Neural crest cell (in vitro differentiated cells): ENCODE measurements at places on chromosomes 2 and 18. TPM values are rescaled to one million over a fixed set of nuclear protein-coding genes. Genes with fewer than 3 reads are reported as not detected.

Gene LIPG
- total RNA-seq = 28.4 and 32.4 TPM in 2 replicates

Gene SFT2D3
- total RNA-seq = 18.8 TPM in 2 replicates

Gene MYO1B
- 107 and 116 TPM in 2 replicates for total RNA-seq

Gene CFAP210
- 1.0 and 2.3 TPM in 2 replicates for total RNA-seq

Gene OR6B2
- not detected in 2 replicates for total RNA-seq

Gene CTNNA2
- total RNA-seq = 2.6 and 2.9 TPM in 2 replicates

Gene SPDYA
- 1.1 and 1.3 TPM in 2 replicates for total RNA-seq

Gene STPG4
- 0.26 and 0.34 TPM in 2 replicates for total RNA-seq

Gene FAM228A
- total RNA-seq = 0.39 and 0.51 TPM in 2 replicates

Gene APLF
- 6.9 and 7.3 TPM in 2 replicates for total RNA-seq

Gene RTTN
- total RNA-seq = 31.7 and 34.8 TPM in 2 replicates

GRCh38 chr18:79962311-79962710 is 2.1 kb upstream of the HSBP1L1 start:
- peaks cover 27% of the 10 kb centered on the region for H3K4me1 ChIP-seq
- H3K36me3 ChIP-seq = peaks cover 2% of the 10 kb centered on the region

- H3K27ac ChIP-seq = peak overlapping the region; percentile 96
- H3K36me3 ChIP-seq = no peaks in the 10 kb centered on the region
- peaks cover 55% of the 10 kb centered on the region for H3K4me1 ChIP-seq
Observed at GRCh38 chr2:16091576-16092282, 151.4 kb downstream of the MYCN start.

DNA sequence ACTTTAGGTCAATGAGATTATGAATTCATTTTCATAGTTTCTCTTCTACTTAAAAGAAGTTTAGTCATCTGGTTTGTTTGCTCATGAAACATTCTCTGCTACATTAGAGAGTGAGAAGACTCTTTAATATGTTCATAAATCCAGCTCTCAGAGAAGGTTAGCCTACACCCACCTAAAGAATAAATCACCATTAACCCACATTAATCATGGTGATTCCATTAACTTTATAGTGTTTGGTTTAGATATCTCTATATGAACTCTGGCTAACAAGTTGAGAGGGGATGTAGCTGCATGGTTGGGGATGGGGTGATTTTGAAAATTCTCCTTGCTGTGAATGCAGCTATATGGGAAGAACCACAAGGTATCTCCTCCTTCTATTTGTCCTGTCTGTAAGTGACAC is 10.7 kb downstream of the TFPI start:
- peaks cover 15% of the 10 kb centered on the region for H3K4me1 ChIP-seq
- no peak for DNase-seq
- no peak overlapping the region for H3K27ac ChIP-seq
- H3K27me3 ChIP-seq = no peaks in the 10 kb centered on the region
- H3K4me3 ChIP-seq = no peak overlapping the region

DNA sequence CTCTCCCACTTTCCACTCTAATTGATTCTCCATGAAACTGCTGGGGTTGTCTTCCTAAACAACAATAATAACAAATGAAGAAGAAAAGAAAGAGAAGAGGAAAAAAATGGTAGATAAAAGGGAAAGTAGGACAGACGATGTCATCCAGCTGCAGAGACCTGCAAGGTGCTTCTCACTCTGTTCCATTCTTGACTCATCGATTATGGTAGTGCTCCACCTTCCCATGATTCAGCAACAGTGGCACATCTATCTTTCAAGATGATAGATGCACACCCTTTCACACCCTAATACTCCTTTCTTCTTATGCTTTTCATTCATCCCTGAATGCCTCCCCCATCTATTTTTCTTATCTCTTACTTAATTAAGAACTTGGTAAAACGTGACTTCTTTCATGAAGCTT is 610.2 kb downstream of the NR4A2 start:
- DNase-seq = no peak
- no peak overlapping the region for H3K4me3 ChIP-seq
- H3K27ac ChIP-seq = no peak overlapping the region
- no peaks in the 10 kb centered on the region for H3K27me3 ChIP-seq
- H3K4me1 ChIP-seq = peaks cover 8% of the 10 kb centered on the region
- H3K36me3 ChIP-seq = no peaks in the 10 kb centered on the region

GRCh38 chr2:181124497-181124896 is 144.1 kb downstream of the UBE2E3 start:
- DNase-seq = no peak
- H3K4me3 ChIP-seq = no peak overlapping the region
- peaks cover 14% of the 10 kb centered on the region for H3K4me1 ChIP-seq
- no peaks in the 10 kb centered on the region for H3K27me3 ChIP-seq
- no peak overlapping the region for H3K27ac ChIP-seq
- no peaks in the 10 kb centered on the region for H3K36me3 ChIP-seq

GRCh38 chr2:178404368-178404767 is 46.6 kb downstream of the PRKRA start:
- no peaks in the 10 kb centered on the region for H3K4me1 ChIP-seq
- DNase-seq = no peak
- no peaks in the 10 kb centered on the region for H3K36me3 ChIP-seq
- no peak overlapping the region for H3K27ac ChIP-seq
- H3K4me3 ChIP-seq = no peak overlapping the region
- no peaks in the 10 kb centered on the region for H3K27me3 ChIP-seq

DNA sequence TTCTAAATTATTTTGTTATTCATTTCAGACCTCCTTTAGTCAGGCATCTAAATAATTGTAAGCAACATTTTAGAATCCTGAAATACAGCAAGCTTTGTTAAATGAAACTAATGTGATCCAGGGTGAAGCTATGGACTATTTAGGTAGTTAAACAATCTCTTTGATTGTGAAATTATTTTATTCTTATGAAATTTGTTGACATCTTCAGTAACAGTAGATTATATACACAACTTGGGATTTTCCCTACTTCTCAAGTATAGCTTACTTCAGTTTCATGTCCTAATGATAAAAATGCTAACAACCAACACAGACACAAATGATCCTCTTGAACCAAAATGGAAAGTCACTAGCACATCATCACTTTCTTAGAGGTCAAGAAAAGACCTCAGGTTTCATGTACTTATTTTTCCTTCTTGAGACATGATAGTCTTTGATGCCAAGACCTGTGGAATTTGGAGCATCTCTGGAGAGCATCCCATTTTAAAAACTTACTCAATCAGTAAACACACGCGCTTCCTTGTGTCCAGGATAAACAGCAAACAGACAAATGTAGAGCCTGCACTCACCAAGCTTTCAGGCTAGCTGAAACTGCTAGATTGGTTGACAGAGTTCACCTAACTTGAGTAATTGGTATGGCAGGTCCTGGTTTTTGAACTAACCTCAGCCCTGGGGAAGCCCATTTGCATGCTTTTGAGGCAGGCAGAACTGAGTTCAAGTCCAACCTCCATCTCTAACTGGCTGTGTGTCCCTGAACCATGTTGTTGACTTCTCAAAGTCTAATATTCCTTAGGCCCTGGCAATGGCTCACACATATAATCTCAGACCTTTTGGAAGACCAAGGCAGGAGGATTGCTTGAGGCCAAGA is 47.8 kb downstream of the KCTD18 start:
- no peaks in the 10 kb centered on the region for H3K27me3 ChIP-seq
- no peak overlapping the region for H3K27ac ChIP-seq
- no peak overlapping the region for H3K4me3 ChIP-seq
- no peaks in the 10 kb centered on the region for H3K36me3 ChIP-seq
- no peak for DNase-seq

DNA sequence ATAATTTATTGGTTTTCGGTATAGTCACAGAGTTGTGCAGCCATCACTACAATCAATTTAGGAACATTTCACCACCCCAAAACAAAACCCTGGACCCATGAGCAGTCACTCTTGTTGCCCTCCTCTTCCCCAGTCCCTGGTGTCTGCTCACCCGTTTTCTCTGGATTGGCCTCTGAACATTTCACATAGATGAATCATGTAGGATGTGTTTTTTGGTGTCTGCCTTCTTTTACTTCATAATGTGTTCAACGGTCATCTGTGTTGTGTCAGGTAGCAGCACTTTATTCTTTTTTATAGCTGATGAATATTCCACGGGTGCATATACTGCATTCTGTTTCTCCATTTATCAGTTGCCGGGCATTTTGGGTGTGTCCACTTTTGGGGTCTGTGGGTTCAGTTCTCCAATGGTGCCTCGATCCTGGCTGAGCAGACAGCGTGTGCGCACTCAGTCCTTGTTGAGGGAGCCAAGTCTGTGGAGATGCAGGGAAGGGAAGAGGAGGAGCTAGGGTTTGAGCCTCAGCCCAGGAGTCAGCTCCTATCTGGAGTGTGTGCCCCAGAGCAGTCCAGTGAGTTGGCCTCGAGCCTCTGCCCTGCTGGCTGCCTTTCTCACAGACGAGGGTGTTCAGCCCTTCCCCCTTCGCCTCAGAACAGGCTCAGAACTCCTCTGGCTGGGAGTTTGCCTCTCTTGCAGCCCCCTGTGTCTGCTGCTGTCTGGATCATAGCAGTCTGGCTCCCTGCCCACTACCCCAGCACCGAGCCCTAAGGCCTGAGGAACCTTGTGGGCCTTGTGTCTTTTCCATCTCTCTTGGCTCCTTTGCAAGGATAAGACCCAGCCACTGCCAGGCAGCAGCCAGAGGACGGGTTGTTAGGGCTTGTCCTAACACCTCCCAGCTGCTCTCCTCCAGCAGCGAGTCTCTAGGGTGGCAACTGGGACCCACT is 18.0 kb downstream of the C2orf74 start:
- H3K36me3 ChIP-seq = peaks cover 25% of the 10 kb centered on the region
- peak overlapping the region; percentile 80 for H3K27ac ChIP-seq
- H3K4me3 ChIP-seq = peak overlapping the region; percentile 81
- peaks cover 2% of the 10 kb centered on the region for H3K27me3 ChIP-seq
- peaks cover 57% of the 10 kb centered on the region for H3K4me1 ChIP-seq
- DNase-seq = no peak

DNA sequence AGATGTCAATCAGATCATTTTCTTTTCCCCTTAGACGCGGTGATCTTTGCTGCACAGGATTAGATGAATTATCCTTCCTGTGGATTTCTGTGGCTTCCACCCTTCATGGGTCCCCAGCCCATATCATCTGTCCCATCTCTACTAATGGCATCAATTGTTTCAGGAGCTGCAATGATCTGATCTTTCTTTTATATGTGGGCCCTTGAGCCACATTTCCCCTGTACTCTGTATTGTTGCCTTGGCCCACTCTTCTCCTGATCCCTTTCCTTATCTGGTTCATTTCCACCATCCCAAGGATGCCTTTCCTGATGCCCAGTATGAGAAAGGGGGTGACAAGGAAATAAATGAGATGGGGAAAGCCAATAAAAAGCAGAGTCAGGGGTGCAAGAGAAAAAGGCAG is 24.7 kb downstream of the SP140 start:
- DNase-seq = no peak
- no peaks in the 10 kb centered on the region for H3K36me3 ChIP-seq
- no peak overlapping the region for H3K4me3 ChIP-seq

GRCh38 chr2:233124421-233125080 is 64.4 kb downstream of the INPP5D start:
- no peaks in the 10 kb centered on the region for H3K36me3 ChIP-seq
- no peak for DNase-seq
- no peaks in the 10 kb centered on the region for H3K4me1 ChIP-seq
- H3K27ac ChIP-seq = no peak overlapping the region
- H3K4me3 ChIP-seq = no peak overlapping the region
- H3K27me3 ChIP-seq = peaks cover 4% of the 10 kb centered on the region

- H3K27ac ChIP-seq = no peak overlapping the region
- no peak for DNase-seq
- H3K27me3 ChIP-seq = no peaks in the 10 kb centered on the region
- H3K4me3 ChIP-seq = no peak overlapping the region
- peaks cover 10% of the 10 kb centered on the region for H3K4me1 ChIP-seq
- H3K36me3 ChIP-seq = no peaks in the 10 kb centered on the region
Observed at GRCh38 chr2:38384338-38384737, 7.3 kb upstream of the ATL2 start.

- no peak for DNase-seq
- no peaks in the 10 kb centered on the region for H3K27me3 ChIP-seq
- no peak overlapping the region for H3K27ac ChIP-seq
Observed at GRCh38 chr2:55017880-55018279, 32.4 kb downstream of the RTN4 start.

- peaks cover 5% of the 10 kb centered on the region for H3K4me1 ChIP-seq
- DNase-seq = no peak
- no peaks in the 10 kb centered on the region for H3K27me3 ChIP-seq
- peaks cover 12% of the 10 kb centered on the region for H3K36me3 ChIP-seq
- H3K27ac ChIP-seq = no peak overlapping the region
- no peak overlapping the region for H3K4me3 ChIP-seq
Observed at GRCh38 chr18:45046228-45046627, 365.5 kb downstream of the SETBP1 start.

DNA sequence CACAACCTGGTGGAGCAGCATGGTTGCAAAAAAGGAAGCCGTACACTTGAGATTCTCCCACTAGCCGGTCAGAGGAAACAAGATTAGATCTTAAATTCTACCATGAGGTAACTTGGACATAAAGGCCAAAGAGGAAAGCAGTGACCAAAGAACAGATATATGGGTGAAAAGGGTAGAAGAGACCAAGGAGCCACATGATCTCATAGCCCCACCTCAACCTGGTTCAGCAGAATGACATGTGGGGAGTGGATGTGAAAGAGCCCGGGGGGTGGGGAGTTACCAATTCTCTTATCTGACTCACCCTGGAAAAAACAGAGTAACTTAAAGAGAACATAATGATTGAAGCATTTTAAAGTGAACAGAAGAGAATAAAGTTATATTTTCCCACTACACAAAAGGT is 683.0 kb downstream of the DSC3 start:
- H3K27ac ChIP-seq = no peak overlapping the region
- no peaks in the 10 kb centered on the region for H3K36me3 ChIP-seq
- DNase-seq = no peak
- no peaks in the 10 kb centered on the region for H3K27me3 ChIP-seq
- no peak overlapping the region for H3K4me3 ChIP-seq

DNA sequence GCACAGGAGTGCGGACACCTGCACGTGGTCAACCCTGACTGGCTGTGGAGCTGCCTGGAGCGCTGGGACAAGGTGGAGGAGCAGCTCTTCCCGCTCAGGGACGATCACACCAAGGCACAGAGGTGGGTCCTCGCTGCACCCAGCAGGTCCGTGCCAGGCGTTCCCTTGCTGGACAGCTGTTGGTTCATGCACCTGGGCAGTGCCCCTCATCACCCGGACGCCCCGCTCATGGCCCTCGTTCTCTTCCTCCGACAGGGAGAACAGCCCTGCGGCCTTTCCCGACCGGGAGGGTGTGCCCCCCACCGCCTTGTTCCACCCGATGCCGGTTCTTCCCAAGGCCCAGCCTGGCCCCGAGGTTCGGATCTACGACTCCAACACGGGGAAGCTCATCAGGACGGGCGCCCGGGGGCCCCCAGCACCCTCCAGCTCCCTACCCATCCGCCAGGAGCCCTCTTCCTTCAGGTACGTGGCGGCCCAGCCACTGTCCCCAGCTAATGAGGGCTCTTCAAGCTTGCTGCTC is 38.0 kb downstream of the CTDP1 start:
- no peak for DNase-seq
- H3K27me3 ChIP-seq = no peaks in the 10 kb centered on the region
- H3K27ac ChIP-seq = no peak overlapping the region
- H3K4me3 ChIP-seq = no peak overlapping the region
- no peaks in the 10 kb centered on the region for H3K4me1 ChIP-seq

- no peaks in the 10 kb centered on the region for H3K36me3 ChIP-seq
- no peaks in the 10 kb centered on the region for H3K4me1 ChIP-seq
- H3K4me3 ChIP-seq = no peak overlapping the region
- DNase-seq = no peak
Observed at GRCh38 chr2:99787769-99788382, 298.1 kb upstream of the REV1 start.
